Activated CD4-positive, CD25-positive, alpha-beta regulatory T cell treated with anti-CD3 and anti-CD28 coated beads, Interleukin-2, amount 50 U/mL, for 72 hours (primary cell): ENCODE measurements at places on chromosomes 1 and 21.

- no peak for DNase-seq
These were observed 250.3 kb downstream of the SDCCAG8 start for GRCh38 chr1:243505986-243506689.

DNA sequence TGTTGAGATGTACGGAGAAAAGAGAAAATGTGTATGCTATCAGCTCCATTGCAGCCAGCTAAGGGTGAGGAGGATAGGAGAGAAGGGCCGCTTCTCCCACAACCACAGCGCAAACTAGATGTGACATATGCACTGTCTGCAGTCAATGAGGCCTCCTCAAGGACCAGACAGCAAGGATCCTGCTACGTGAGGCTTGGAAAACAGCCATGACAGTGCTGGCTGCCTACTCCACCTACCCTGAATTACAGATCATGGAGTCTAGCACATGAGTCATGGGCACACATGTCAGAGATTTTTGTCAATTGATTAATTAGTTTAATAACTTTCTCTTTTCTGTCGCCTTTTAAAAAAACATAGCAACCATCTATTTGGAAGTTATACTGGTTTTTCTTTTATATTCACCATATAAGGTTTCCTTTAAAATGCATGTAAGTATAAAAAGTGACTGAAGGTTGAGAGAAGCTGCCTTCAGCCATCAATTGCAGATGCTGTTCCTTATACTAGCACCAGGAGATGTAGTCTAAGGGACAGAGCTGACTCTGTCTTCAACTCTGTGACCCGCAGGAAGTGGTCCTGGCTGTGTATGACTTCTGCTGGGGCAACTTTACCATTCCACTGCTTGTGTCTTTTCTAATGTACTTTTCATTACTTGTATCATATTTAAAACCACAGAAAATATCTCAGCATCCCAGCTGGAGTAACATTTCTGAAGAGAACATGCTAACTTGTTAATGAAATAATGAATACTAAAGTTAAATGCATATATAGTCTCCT lies 3.1 kb downstream of the VPS26C start:
- no peak for DNase-seq

DNA sequence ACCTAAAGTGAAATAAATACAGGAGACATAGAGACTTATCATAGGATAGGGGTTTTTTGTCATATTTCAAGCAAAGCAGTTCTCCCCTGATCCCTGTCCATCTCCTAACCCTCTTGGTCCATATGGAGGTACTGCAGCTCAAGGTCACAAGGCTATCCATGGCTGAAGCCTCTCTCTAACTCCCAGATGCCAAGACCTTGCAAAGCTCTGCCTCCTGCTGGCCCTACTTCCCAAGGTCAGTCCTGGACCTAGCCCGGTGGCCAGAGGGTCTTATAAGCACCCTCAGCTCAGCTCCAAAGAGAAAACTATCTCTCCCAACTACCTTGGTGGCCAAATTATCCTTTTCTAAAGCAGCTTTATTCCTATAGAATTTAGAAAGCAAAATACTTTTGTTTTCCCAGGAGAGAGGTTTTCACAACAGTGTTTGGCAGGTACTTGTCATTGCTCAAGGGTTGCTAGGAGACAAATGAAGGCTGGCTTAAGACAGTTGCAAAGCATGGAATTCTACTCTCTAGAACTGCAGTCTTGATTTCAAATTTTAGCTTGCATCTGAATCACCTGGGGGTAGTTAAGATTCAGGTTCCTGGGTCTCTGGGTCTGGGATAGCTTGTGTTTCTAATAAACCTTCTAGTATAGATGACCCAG lies 121.5 kb downstream of the XCL2 start:
- DNase-seq = no peak

- DNase-seq = no peak
These were observed 37.2 kb downstream of the MRAP start for GRCh38 chr21:32335601-32336575.
